ENCODE measurements at places on chromosomes 12 and 14.

DNA sequence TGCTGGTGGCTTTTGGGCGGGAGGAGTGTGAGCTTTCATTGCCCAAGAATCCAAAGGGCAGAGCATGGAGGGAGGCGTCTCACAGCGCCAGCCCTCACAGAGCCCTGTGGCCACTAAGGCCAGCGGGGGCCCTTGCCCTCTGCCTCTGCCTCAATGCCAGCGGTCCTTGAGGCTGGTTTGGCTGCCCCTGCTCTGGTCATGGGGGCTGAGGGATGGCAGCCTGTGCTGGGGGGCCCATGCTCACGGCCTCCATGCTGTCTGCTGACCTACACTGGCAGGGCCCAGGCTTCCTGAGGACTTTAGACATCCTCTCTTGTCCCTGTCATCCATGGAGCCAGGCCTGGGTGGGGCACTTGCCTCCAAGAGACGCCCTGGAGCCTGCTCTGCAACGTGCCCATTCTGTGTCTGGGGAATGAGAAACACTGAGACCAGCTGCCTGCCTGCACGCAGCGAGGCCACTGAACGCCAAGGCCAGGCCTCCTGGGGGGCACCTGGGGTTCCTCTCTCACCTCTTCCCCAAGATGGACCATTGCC lies 143.4 kb downstream of the KIF26A start:
- no peak for DNase-seq

DNA sequence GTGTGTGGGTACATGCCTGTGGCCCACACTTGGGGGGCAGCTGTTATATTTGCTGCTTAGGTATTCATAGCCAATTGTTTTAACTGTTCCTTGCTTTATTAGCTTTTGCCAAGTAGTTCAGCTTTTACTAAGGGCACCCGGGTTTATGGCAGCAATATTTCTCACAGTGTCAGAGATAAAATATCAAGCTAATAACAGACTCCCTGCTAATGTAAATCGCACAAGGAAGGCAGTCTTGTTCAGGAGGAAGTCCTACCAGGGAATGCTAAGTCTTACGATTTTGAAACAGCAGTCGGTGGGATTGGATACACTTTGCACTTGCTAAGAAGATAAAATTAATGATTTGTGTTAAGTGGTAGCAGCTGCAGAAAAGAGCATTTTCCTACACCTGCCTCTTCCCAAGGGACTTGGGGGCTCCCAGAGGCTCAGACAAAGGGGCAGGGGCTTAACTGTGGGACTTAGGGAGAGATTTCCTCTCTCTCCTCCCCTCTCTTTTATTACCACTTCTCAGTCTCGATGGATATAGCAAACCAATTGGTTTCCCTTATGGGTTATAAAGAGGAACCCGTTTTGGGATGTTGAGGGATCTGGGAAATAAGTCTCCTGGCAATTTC lies 175.1 kb downstream of the NRXN3 start:
- no peak for DNase-seq

DNA sequence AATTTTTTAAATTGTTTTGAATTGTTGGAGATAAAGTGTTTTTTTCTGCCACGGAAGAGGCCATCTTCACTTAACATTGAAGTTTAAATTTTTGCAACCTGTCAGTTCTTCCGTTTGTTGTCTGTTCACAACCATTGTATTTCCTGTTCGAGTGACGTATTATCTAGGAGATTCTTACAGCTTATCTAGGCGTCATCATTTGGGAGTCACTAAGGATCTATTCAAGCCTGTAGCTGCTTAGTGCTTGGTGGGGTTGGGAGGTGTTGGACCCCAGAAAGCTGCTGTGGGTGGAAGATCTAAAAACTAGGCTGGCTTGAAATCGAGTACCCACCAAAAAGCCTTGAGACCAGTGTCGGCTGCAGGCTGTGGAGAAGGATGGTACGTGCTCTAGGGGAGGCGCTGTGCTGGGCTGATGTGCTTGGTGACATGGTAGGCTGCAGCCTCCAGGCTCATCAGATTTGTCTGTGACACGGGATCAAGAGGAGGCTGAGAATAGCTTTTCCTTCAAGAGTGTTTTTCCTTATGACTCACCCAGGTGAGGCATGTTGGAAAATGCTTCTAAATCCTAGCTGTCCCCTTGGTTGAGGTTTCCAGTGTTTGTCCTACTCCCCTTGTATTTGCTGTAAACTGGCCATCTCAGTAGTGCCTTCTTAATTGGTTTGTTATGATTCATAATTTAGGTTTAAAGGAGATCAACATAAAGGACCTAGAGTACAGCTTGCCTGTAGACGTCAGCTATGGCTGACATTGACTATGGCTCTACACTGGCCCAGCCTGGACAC lies 57.8 kb downstream of the ATG14 start:
- no peak for DNase-seq

DNA sequence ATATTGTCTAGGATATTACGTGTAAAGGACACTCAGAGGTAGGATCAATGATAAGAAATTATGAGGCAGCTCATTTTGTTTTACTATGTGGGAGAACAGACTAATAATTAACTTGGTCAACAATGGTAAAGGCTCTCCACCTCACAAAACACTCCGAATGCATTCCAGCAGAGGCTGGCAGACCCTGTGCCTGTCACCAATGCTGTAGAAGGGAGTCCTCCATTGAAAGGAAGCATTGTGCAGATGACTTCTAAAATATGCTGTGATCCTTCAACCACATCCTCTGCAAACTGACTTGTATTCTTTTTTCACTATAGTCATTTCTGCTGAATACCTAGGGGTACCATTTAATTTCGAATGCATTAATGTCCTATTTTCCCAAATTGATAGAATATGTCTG lies 119.6 kb upstream of the EEA1 start:
- no peak for DNase-seq

GRCh38 chr12:52798671-52799504 lies 3.0 kb upstream of the KRT3 start:
- DNase-seq = no peak

DNA sequence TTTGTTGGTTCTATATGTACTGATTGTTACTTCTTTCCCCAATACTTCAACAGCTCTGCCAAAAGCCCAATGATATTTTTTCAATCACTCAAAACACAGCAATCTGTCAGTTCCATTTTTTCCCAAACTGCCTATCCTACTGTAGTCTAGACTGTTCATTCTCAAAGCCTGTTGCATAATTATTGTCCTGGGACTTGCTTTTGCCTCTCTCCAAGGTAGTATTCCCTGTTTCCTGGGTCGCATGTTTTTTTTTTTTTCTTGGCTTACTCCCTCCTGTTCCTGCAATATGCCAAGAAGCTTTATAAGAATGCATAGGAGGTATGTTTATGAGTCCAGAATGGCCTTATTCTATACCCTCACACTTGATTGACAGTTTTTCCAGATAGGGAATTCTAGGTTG lies 19.9 kb upstream of the CCNT1 start:
- DNase-seq = no peak

DNA sequence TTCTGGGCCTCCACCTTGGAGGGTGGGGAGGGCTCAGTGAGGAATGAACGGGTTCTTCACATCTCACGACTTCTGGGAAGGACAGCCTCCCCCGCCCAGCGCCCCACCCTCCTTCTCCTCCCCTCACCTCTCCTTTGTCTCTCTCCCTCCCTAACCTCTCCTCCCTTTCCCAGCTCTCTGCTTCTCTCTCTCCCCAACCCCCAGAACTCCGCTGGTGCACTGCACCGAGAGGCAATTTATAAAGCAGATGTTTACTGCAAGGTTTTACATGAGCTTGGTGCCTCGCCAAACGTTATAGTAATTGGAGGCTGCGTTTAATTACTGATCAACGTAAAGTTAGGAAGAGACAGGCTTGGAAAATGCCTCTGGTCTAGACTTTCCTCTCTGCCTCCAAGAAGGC lies 42.9 kb upstream of the FAM222A start:
- DNase-seq = no peak

GRCh38 chr12:75270157-75270556 lies 60.0 kb downstream of the CAPS2 start:
- no peak for DNase-seq

DNA sequence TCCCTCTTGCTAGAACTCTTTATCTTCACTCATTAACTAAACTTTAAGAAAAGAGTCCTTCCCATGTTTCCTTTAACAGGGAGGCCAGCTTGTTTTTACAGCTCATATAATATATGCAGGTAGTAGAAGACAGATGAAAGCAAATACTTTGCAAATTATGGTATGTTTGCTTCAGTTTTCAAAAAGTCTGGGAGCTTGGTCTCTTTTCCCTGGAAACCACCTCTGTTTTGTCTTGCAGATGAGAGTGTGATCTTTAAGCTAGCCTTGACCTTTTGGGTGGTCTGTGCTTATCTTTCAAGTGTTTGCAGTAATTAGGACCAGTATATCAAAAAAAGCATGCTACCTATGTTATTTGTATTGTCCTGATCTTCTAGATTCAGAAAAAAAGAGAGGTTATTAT lies 62.7 kb downstream of the ERC1 start:
- no peak for DNase-seq

DNA sequence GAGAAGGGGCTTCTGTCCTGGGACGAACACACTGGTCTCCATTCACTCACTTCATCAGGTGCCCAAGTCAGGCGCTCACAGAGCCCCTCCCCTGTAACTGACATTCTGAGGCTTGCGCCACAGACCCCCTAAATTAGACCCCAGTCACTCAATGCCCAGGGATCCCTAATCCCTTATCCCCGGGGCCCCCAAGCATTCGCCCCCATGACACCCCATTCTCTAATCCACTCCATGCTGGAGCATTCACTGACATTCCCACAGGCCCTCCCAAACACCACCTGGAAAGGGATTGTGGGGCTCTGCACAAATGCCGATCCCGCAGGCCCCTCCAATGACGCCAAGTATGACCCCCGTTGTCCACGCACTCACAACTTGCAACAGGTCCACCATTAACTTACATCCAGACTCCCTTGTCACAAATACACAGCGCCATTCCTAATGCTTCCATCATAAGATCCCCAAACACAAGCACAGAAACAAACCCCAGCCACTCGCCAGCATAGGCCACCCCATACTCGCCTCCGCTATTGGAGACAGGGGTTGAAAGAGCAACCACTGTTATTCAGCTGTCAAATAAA lies 1.5 kb downstream of the ZNF605 start:
- no peak for DNase-seq

DNA sequence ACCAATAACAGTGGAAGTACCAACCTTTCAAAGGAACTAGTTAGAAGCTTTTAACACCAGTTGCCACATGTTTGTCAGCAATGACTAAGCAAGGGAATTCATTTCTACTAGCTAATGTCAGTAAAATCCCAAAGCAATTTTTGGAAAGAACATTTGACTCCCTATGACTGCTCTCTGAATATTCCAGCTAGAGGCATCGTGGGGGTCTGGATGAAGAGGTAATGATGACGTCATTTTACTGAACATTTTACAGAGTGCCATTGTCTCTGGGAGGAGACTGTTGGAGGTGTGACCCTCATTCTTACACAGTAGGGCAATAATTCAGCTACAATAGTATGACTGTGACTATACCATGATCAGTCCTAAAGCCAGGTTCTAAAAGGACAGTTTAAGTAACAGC lies 204.8 kb downstream of the ITPR2 start:
- DNase-seq = no peak

DNA sequence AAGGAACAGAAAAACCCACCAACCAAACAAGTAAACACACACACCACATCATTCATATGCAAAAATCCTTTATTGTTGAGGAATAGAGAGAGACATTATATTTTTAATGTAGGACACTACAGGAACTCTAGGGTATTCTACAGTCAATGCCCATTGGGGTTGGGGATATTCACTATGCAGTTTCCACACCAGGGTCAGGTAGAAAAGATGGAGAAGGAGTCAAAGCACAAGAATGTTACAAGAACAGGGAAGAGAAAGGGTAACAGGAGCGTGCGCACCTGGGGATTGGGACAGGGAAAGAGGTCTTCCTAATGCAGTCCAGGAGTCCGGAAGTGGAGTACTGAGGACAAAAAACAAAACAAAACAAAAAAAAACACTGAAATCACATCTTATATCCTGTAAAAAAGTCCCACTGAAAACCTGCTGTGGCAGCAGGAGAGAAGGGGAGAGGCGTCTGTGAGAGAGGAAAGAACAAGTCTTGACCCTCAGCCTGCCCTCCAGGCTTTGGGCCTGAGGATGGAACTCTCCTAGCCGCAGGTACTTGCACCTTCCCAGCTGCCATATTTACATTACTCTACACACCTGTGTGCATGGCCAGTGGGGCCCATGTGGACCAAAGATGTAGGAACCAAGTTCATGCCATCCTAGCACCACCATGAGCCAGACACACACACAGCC lies 3.7 kb upstream of the ZBTB39 start:
- no peak for DNase-seq

GRCh38 chr12:1518591-1519516 lies 75.5 kb downstream of the FBXL14 start:
- DNase-seq = no peak

DNA sequence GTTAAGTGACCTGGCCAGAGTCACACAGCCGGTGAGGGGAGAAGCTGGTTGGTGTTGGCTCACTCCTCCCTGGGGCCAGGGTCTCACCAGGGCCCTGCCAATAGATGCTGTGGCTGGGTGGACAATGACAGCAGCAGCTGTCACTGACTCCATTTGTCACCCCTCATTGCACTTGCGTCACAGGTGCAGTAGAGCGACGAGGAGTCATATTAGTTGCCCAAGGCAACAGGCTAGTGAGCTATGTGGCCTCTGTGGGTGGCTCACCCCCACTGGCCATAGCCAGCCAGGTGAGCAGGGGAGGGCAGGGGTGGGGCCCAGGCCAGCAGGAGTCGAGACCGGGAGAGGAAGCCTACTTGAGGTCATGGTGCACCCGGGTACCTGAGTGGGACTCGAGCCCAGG lies 9.7 kb downstream of the SLC25A47 start:
- no peak for DNase-seq

DNA sequence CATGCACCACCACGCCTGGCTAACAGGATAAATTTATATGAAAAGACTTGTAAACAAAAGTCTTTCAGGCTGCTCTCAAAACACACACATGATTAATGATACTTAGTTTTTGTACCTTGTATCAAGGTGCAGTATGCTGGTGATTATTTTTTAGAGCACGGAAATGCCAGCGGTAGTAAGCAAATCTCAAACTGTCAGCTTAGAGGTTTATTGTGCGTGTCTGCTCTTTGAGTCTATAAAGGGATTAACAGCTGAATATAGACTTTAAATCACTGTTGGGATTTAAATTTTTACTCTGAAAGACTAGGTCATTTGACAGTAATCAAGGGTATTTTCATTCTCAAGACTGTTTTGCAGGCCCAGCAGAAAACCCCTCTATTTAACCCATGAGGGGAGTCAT lies 50.5 kb downstream of the PLEKHA5 start:
- DNase-seq = no peak

- no peak for DNase-seq
Measured at GRCh38 chr14:22159957-22160356, 429.1 kb downstream of the DAD1 start.

- no peak for DNase-seq
Measured at GRCh38 chr12:109926016-109926415, 25.9 kb downstream of the TCHP start.
